ENCODE measurements at places on chromosomes 1 and 21.

- peak; percentile 46 for DNase-seq
These were observed 66.3 kb downstream of the CD58 start for GRCh38 chr1:116504308-116505156.

GRCh38 chr1:202658769-202659168 is 51.5 kb downstream of the SYT2 start:
- no peak for DNase-seq

GRCh38 chr1:248416226-248416625 is 13.4 kb downstream of the OR2T1 start:
- DNase-seq = no peak

DNA sequence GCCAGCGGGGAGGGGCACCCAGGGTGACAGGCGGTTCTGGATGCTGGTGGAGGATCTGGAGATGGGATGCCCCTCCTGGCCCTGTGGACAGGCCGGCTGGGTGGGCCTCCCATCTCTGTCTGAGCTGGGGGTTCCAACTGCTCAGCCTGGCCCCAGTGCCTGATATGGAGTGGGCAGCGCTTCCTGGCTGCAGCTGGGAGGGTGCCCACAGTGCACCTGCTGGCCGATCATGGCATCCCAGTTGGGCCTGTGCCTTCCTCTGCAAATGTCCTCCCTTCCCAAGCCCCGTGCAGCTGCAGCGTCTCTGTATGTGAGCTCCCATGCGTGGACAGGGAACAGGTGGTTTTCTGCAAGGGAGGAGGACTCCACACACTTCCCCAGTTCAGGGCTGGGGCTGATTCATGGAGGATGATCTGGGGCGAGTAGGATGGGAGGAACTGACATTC is 2.1 kb downstream of the PFKL start:
- no peak for DNase-seq

GRCh38 chr1:23759277-23759676 is 16.0 kb downstream of the ELOA start:
- DNase-seq = no peak

GRCh38 chr1:235018161-235018560 is 110.5 kb downstream of the TOMM20 start:
- DNase-seq = no peak

DNA sequence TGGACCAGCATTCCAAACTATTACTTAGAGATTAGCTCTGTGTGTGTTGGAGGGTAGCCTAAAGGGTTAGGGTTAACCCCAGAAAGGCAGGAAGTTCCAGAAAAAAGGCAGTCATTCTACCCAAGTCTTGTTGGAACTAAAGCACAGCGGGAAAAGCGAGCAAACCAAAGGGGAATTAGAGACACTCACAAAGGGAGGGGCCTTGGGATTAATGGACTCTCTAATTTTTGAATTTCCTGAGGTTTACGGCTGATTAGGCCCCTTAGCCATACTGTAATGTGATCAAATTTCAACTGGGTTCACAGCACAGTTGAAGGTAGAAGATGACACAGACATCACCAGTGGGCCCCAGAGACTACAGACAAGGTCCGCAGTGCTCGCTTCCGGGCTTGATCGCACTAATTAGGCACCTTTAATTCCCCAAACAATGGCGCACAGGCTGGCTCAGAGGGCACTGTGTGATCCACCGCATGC is 28.3 kb downstream of the CAPZB start:
- no peak for DNase-seq

GRCh38 chr1:237352747-237353146 is 310.8 kb downstream of the RYR2 start:
- DNase-seq = no peak

DNA sequence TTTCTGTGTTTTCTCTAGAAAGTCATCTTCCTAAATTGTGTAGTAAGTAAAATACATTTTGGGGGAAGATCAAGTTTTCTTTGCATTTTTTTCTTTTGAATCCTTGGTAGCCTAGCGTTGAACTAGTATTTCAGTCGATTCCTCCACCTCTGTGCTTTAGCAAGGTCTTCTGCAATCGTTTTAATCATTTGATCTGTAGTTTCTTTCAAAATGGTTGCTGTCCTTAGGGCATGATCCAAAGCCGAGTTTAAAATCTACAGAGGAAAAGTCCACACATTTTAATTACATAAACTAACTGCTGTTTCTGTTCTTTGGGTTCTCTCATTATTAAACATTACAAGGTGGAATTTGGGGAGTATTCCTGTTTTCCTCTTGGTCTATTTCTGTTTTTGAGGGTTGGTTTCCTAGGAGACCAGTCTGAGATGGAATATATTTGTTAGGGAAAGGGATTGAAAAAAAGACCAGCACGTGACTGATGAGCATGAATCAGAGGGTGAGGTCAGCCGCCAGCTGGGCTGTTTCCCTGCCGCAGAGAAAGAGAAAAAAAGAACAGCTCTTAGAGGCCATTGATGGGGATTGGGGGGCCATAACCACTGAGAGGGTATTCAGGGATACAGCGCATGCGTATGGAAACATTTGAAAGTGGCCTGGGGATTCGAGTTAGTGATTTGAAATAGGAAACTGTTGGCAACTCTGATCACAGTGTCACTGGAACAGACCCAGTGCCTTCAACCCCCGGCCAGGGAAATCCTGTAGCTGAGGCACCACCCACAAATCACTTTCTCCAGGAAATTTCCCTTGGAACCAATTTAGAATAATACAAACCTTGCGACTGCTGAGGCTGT is 40.6 kb downstream of the AKNAD1 start:
- no peak for DNase-seq

DNA sequence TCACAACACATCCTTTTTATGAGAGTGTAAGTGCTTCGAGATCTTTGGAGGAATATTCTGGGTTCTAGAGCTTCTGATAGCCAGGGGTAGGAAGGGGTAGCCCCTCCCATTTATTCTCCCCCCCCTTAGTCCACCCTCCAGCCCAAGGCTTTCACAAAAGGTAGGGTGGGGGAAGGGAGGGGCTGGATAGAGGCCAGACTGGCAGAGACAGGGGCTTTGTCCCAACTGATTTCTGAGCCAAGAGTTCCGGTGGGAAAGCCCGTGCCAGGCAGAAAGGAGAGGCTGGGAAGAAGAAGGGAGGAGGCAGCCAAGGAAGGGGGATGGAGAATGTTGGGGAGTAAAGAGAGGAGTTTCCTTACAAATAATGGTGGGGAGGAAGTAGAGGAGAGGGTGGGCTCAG is 3.1 kb downstream of the BCAN start:
- DNase-seq = no peak

GRCh38 chr21:44487831-44488230 is 32.5 kb downstream of the LRRC3 start:
- DNase-seq = no peak

Measured in activated naive CD8-positive, alpha-beta T cell treated with anti-CD3 and anti-CD28 coated beads, Interleukin-2, amount 50 U/mL, for 16 hours (primary cell).